ENCODE measurements at places on chromosomes 3 and 15.

DNA sequence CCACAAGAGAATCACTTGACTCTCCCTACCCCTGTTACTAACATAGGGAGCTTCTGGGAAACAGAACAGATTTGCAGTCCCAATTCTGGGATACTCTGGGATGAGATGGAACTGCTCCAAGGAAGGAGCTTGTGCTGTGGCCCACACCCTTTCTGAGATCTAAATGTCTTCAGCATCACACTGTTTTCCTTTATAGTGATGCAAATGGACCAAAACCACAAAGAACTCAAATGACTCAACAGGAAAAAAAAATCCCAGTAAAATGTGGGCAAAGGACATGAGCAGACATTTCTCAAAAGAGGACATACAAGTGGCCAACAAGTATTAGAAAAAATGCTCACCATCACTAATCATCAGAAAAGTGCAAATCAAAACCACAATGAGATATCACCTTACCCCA lies 155.6 kb downstream of the NECTIN3 start:
- no peak for DNase-seq

- no peak for DNase-seq
Observed at GRCh38 chr3:177182352-177182751, 14.9 kb downstream of the TBL1XR1 start.

GRCh38 chr3:133881492-133881891 lies 14.2 kb downstream of the RAB6B start:
- no peak for DNase-seq

- DNase-seq = no peak
Observed at GRCh38 chr3:171781711-171782127, 28.6 kb downstream of the PLD1 start.
